Smooth muscle cell of the coronary artery (primary cell): ENCODE measurements at places on chromosomes 12 and 14. TPM values are rescaled to one million over a fixed set of nuclear protein-coding genes. Genes with fewer than 3 reads are reported as not detected.

Gene KCNMB4
- total RNA-seq, result 1.2 and 6.0 TPM in 2 replicates

Gene PAX9
- 0.12 TPM in 1 of 2 replicates, not detected in the other for total RNA-seq

Gene GXYLT1
- 4.2 and 8.3 TPM in 2 replicates for total RNA-seq

Gene FAM90A1
- 0.35 TPM in 1 of 2 replicates, not detected in the other for total RNA-seq

Gene TTC9
- 0.23 TPM in 2 replicates for total RNA-seq

Gene DAO
- under 0.01 TPM in 1 of 2 replicates, not detected in the other for total RNA-seq

Gene LALBA
- not detected in 2 replicates for total RNA-seq

Gene STRAP
- total RNA-seq, result 40.1 and 87.4 TPM in 2 replicates

Gene SMIM41
- total RNA-seq, result 0.12 and 0.15 TPM in 2 replicates

Gene CACNB3
- 6.0 and 10.9 TPM in 2 replicates for total RNA-seq

Gene AP1G2
- 6.5 and 7.7 TPM in 2 replicates for total RNA-seq
